ENCODE measurements at places on chromosomes 11 and 22.

GRCh38 chr11:121198491-121198890, 94.1 kb upstream of the SC5D start:
- no peak for DNase-seq

- peak; percentile 62 for DNase-seq
Measured at GRCh38 chr22:38467904-38468442, at the start of gene KDELR3. TSS of gene KDELR3 (plus strand) at chr22:38468096. CDS start at chr22:38468234, 138 bp downstream.

- DNase-seq = no peak
Measured at GRCh38 chr11:61141601-61142028, 19.6 kb downstream of the VPS37C start.

DNA sequence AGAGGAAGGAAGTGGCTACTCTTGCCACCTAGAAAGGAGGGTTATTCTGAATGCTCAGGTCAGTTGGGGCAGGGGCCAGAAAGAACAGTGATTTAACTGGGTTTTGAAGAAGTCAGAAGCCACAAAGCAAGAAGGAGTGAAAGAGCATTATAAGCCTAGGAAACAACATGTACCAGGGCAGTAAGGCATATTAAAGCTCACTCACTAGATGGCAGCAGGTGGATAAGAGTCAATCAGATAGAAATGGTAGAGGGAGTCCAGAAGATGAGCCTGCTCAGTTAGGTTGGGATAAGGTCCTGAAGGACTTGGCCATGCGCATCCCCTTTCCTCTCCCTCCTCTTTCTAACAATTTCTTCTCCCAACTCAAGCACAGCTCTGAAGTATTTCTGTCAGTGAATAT, 22.0 kb upstream of the PATE1 start:
- peak; percentile 51 for DNase-seq

GRCh38 chr22:32518848-32519247, 44.2 kb downstream of the FBXO7 start:
- peak; percentile 6 for DNase-seq

GRCh38 chr11:76365038-76365679, 15.8 kb downstream of the THAP12 start:
- no peak for DNase-seq

GRCh38 chr11:76835928-76836612, 24.6 kb upstream of the ACER3 start:
- DNase-seq = peak; percentile 94

GRCh38 chr11:16007514-16007913, 348.8 kb downstream of the SOX6 start:
- no peak for DNase-seq

DNA sequence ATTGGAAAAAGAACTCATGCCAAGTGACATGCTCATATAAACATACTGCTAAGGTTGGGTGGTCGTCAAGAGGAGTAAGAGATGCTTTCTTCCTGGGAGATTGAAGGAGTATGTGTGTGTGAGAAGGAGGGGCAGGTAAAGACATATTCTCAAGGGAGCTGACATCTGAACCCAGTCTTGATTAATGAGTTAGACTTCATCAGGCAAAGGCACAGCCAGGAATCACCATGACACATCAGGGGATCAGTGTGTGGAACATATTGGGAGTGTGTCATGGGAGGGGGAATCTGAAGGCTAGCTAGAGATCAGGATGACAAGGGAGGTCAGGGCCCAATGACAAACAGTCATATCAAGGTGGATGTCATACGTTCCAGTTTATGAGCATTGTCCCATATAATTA, 14.9 kb downstream of the CNTF start:
- no peak for DNase-seq

- DNase-seq = no peak
Measured at GRCh38 chr11:3215346-3216026, 3.1 kb downstream of the MRGPRG start.

DNA sequence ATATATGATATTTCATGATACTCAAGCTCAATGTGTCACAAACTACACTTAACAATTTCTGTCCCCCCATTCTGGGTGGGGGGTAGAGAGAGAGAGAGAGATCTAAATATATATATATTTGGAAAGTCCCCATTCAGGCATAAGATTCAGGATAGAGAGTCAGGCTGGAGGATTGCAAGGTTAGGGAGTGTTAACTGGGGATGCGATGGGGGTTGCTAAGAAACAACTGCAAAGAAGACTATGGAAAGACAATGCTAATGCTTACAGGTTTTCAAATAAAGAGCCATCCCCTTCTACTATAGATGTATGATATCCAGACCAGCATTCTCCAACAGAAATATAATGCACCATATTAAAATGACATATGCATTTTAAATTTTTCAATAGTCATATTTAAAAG, 79.2 kb upstream of the OR5AK2 start:
- DNase-seq = no peak

DNA sequence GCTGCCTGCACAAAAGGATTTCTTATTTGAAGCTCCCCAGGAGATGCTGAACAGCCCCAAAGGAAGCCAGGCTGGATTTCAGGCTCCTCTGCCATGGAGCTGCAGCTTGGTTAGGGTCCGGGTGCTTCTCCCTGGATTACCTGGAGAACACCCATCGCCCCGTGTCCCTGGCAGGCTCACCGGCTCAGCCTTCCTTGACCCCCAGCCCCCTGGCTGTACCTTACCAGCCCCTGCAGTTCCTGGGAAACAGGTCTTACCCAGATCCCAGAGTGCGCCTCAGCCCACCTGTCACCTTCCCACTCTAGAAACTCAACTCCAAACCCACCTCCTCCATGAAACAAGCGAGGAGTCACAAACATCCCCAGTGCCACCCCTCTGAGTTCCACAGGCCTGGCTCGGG, 45.3 kb upstream of the CD5 start:
- no peak for DNase-seq

GRCh38 chr22:27919222-27919941, at the start of gene PITPNB:
TSS of gene PITPNB (minus strand) at chr22:27919256. CDS start at chr22:27919191, 65 bp downstream.
- DNase-seq = peak; percentile 96

GRCh38 chr11:12207384-12208150, 97.2 kb downstream of the MICAL2 start:
- DNase-seq = peak; percentile 56

DNA sequence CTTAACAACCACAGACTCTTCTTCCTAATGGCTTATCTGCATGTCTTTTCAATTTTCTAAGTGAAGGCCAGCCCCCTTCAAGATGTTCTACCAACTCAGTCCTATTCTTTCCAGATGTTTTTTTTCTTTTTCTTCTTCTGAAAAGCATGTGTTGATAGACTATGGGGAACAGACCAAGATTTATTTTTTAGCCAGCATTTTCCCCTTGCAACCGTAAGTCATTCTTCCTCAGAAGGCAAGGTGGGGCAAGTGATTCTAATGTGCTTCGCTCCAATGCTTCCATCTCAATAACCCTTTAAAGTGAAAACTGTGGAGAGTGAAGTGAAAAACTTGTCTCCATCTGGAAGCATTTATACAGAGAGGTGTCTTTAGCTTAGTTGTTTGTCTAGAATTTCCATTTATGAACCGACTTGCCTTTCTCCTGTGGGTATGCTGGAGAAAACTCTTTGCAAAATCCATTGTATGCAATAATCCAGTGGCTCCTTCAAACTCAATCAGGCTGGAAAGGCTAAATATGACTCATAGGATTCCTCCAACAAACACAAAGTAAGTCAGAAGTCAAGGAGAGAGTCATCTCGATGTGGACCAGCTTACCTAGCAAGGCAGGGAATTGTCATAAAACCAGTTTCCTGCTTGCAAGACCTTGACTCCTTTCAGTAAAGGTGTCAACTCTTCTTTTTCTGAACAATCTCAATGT, 83.7 kb downstream of the MAML2 start:
- peak; percentile 95 for DNase-seq

DNA sequence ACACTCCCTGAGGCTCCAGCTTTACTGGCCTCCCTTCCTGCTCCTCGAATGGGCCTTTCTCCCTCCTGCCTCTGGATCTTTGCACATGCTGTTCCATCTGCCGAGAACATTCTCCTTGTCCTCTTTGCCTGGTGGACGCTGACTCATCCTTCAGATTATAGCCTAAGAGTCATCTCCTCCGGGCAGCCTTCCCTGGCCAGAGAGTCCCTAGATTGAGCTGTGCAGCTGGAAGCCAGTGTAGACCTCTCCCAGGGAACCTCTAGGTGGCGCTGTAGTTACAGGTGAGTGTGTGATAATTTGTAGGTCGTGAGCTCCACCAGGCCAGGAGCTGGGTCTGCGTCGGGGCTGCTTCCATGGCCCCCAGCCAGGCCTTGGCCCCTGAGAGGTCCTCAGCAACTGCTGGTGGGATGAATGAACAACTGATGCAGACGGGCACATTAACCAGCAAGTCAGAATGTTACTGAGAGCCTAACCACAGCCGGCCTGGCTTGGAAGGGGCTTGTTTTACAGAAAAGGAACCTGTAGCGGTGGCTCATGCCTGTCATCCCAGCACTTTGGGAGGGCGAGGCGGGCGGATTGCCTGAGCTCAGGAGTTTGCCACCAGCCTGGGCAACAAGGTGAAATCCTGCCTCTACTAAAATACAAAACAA, 8.7 kb downstream of the PNPLA5 start:
- peak; percentile 80 for DNase-seq

GRCh38 chr22:45881524-45881875, 95.5 kb downstream of the WNT7B start:
- no peak for DNase-seq

DNA sequence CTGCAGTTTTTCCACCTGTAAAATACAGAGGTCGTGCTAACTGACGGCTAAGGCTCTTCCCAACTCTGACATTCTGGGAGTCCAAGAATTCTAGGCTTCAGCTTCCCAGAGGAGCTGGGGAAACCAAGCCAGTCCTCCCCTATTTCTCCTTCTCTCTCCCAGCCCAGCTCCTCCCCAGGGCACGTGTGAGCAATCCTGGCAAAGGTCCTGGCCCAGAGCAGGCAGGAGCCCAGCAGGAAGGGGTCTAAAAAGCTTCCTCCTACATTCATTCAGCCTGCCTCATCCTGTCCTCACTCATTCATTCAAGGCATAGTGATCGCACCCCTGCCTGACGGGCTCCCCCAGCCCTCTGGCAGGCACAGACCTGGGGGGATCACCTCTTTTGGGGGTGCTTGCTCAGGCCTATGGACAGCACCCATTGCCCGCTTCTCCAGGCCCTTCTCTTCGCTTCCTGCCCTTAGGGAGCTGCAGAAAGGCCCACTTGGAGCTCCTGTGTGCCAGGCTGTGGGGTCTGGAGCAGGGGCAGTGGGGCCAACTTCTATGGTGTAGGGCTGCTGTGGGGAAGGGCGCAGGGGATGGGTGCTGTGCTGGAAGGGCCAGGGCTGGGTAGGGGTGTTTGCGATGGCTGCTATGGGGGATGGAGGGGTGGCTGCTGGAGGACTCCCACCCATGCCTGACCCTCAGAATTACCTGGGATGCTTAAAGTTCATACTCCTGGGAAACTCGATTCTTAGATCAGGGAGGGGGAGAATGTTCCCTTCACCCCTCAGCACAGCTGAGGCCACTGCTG, 9.8 kb downstream of the KCNC1 start:
- peak; percentile 44 for DNase-seq

GRCh38 chr11:73980001-73980961, 2.4 kb downstream of the UCP2 start:
- DNase-seq = peak; percentile 8

- DNase-seq = no peak
Measured at GRCh38 chr22:37186997-37187522, 987 bp downstream of the C1QTNF6 start.

GRCh38 chr11:61974766-61975631, 7.6 kb upstream of the FTH1 start:
- peak; percentile 66 for DNase-seq

- DNase-seq = peak; percentile 16
Measured at GRCh38 chr11:19714022-19714386, 1.4 kb downstream of the NAV2 start.

DNA sequence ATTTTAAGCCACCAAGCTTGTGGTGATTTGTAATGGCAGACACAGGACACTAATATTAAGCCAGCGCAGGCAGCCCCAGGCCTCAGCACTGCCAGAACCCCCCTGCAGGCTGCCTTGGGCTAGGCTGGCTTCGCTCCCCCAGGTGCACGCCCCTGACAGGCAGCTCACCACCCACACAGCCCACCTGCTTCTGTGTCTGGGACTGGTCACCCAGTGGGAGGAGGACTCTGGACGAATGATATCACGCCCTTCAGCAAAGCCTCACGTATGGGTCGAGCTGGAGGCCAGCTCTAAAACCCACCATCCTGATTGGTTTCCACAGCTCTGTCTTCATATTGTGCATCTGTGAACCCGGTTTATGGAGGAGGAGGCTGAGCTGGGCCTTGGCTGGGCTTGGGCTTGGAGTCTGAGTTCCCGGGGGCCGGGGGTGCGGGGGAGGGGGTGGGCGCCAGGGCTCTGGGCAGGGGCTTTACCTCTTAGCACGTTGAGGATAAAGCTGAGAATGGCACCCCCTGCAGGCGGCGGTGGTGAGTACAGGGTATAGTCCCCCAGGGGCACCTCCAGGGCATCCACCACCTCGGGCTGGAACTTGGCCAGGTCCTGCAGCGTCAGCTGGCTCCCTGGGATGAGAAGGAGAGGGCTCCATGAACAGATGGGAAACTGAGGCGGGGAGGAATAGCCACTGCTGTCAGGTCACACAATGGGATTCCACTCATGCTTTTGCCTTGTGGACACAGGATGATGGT, 13.8 kb downstream of the GGT5 start:
- no peak for DNase-seq

DNA sequence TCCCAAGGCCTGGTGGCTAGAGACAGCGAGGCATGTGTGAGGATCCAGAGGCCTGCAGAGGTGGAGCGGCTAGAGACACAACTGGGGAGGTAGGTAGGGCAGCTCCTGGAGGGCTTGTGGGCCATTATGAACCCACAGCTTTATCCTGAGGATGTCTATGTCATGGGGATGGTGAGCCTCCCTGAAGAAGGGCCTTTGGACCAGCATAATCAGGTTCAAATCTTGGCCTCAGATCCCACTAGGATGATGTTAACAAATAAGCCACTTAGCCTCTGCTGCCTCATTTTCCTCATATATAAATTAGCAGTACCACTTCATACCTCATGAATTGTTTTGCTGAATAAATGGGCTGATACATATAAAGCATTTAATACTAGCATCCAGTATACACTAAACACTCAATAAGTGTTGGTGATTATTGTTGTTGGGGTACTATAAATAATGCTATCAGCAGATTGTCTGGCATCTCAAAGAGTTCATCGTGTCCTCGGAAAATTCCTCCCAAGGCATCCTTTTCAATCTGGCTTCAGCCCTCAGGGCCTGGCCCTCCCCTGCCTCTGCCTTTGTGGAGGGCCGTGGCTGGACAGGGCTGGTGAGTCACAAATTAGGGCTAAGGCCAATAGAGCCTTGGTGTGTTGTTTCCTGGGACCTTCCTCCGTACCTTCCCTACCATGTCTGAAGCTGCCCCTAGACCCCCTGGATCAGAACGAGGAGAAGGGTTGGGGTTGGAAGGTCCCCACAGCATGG, 30.9 kb upstream of the LRRC32 start:
- peak; percentile 69 for DNase-seq

DNA sequence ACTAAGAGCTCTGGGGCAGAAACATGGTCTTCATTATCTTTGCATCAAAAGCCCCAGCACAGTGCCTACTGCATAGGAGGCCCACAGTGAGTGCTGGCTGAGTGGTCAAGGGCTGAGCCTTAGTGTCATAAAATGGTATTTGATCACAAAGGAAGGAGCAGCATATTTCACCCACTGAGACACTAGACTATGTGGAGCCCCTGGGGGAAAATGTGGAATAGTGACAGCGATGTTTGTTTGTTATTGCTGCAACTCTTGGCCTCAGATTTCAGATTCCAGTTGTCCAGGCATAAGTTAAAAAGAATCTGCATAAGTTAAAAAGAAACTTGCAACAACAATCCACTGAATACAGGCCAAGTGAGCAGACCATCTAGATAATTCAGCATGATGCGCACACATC, 7.0 kb downstream of the KIRREL3 start:
- no peak for DNase-seq

GRCh38 chr11:22304337-22304961, 33.7 kb upstream of the SLC17A6 start:
- peak; percentile 37 for DNase-seq

- no peak for DNase-seq
Measured at GRCh38 chr22:37897807-37898206, 8.3 kb upstream of the MICALL1 start.

- no peak for DNase-seq
Measured at GRCh38 chr22:17998913-17999312, 25.4 kb downstream of the MICAL3 start.
